H1 (cell line): ENCODE measurements at places on chromosomes 2 and 18.
A peak's percentile ranks its signal among the peaks of the same experiment; 100 is the strongest.

DNA sequence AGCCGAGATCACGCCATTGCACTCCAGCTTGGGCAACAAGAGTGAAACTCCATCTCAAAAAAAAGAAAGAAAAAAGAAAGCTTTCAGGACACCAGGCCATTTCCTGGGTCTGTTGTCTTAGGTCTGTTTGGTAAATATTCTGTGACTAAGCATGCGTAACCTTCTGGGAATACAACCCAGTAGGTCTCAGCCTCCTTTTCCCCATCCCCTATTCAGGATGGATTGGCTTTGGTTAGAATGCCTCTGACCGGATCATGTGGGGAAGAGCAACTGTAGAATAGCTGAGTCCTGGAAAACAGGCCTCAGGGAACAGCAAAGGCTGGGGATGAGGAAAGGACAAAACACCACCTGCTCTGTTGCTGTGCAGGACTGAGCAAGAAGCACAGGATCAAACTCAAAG is 1.6 kb upstream of the PDCL3 start:
- DNase-seq: no peak

DNA sequence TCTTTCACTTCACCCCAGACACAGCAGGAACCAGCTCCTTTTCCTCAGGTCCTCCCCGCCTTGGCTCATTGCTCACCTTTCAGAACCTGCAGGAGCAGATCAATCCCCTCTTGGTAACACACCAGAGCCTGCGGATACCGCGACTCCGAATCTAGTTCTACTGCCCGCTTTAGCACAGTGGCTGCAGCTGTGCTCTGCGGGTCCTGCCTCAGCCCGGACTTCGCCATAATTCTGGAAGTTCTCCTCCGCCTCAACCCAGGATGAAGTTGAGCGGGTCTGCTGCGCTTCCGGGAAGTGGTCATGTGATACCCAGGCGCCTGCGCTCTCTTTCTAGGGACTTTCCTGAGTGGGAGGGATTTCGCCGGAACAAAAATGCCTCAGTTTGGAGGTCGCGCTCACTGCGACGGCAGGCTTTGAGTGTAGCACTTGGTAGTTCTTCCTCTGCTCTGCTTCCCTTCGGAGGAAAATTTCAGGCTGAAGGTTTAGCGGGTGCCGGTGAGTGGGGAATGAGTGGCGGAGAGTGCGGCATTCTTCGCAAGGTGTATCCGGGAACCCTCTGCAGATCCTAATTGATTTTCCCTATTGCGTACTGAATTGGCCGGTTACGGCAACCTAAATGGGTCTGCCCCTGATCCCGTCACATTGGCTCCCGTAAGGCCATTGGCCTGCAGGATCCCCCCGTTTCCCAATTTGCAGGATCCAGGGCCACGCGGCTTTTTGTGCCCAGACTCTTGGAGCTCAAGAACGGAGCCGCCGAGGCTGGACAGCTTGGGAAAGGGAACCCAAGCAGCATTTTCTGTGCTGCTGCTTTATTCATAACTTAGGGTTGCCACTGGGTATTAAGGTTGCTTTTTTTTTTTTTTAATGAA is at the start of the genes MITD1 and MRPL30:
Gene MITD1 (minus strand): TSS at position 304 of the 869 bp plus-strand sequence. CDS start 77 bp downstream, at position 227.
Gene MRPL30 (plus strand): TSS at position 430 of the 869 bp plus-strand sequence. CDS start 5,020 bp downstream, outside the sequence.
- DNase-seq: peak; percentile 86

DNA sequence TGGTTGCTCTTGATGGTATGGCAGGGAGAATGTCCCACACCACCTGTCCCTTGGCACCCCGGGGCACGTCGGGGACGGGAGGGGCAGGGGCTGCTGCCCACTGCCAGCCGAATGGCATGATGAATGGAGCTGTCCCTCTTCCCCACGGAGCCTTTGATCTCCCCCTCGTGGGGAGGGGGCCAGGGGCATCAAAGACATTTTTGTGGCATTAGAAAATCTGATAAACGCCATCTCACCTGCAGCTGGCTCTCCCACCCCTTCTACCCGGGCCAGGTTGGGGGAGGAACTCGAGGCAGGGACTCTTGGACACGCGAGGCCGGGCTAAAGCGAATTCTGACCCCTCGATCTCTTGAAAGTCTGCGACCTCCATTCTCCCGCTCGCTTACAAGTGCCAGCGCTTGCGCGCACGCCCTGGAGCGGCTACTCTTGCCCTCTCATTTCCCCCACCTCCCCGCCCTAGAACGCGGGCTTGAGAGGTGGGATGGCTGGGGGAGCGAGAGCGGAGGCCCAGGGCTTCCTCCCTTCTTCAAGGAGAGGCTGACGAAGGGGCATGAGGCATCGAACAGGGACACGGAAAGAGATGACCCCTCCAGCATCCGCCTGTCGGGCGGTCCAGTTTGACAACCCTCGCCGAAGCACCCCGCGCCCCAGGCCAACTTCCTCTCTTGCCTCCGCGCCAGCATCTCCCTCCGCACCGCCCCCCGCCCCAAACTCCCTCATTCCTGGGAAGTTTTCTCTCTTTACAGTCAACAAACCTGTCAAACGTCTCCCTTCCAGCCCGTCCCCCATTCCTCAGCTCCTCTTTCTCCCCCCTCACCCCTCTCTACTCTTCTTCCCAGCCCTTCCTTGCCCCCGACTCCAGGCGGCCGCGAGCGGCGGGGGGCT is 692 bp upstream of the WNT6 start:
- DNase-seq: no peak

- DNase-seq: no peak
These were observed 78.5 kb downstream of the EIPR1 start for GRCh38 chr2:3299130-3299529.

- DNase-seq: peak; percentile 63
These were observed 36.6 kb downstream of the SLC14A1 start for GRCh38 chr18:45760462-45761036.

DNA sequence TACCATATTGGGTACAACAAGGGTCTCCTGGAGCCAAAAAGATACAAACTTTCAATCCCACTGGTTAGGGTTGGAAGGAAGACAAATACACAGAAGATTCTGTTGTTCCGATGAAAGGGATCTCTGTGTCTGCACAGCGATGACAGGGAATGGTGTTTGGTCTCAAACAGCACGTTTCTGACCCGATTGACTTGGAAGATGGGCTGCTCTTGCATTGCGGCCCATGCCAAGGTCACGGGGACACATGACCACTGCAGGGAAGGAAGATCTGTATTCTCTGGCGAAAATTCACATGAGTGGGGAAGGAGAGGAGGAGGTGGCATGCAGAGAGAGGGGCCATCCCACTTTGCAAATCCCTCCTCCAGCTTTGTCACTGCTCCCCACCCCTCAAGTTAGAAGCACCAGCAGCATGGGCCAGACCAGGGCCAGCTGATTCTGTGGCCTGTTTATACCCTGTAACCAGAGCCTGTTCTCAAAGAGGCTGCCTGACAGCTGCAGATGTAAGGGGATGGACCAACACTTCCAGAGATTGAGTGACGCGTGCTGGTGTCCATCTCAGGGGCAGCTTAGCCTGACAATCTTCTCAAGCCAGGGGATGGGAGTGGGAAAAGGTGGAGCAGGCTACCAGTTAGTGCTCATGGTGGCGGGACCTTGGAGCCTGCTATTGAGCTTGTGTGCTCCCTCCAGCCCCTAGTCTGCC is 57.2 kb downstream of the TNP1 start:
- DNase-seq: no peak
